PC-9 (cell line): ENCODE measurements at places on chromosomes 12 and 14. TPM values are rescaled to one million over a fixed set of nuclear protein-coding genes. Genes with fewer than 3 reads are reported as not detected.

DNA sequence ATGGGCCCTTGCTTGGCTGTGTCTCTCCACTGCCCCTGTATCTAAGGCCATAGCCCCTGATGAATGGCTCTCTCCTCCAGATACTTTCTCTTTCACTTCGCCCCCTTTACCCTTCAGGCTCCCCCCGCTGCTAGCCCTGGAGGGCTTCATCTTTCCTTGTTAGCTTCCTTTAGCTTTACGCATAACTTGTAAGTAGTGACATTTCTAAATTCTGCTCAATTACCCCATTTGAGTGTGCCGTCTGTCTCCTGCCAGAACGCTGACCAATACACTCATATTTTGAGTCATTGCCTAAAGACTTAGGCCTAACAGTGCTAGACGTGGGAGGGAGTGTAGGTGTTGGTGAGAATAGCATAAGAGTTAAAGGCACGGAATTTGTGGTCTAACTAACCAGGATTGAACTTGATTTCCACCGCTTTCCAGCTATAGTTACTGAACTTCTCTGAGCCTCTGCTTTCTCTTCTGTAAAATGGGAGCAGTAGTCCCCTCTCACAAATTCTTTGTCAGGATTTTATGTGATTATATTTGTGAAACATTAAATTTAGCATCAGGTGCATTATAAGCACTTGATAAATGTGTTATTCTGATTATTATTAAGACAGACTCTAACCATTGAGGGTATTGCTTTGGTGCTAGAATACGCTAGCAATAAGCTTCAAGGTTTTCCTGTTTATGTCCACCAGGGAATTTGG lies 129.3 kb downstream of the ZFP36L1 start:
- H3K36me3 ChIP-seq, result no peaks in the 10 kb centered on the region
- DNase-seq, result no peak
- H3K4me1 ChIP-seq, result peaks cover 56% of the 10 kb centered on the region
- no peak overlapping the region for H3K4me3 ChIP-seq
- no peak overlapping the region for H3K27ac ChIP-seq
- no peaks in the 10 kb centered on the region for H3K27me3 ChIP-seq

- no peak overlapping the region for H3K4me3 ChIP-seq
- H3K4me1 ChIP-seq, result no peaks in the 10 kb centered on the region
- H3K27me3 ChIP-seq, result no peaks in the 10 kb centered on the region
- peak; percentile 76 for DNase-seq
Observed at GRCh38 chr12:108768591-108769500, 37.5 kb upstream of the CORO1C start.

DNA sequence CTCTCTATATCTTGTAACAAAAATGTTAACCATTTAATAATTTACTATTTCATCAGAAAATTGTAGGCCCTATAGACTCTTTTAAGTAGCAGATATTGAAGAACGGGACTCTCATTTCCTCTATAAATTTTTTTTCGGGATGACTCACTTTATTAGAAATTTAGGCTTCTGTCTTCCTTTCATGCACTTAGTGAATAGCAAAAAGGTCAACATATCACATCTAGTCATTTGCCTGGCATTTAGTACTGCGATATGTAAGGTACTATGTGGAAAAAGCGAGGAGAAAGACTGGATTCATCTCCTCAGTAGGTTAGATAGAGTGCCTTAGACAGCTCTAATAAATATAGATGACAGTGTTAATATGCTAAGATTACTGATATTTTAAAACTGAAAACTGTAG lies 166.3 kb upstream of the PTPRQ start:
- H3K4me3 ChIP-seq, result no peak overlapping the region
- DNase-seq, result no peak
- H3K27ac ChIP-seq, result no peak overlapping the region
- no peaks in the 10 kb centered on the region for H3K36me3 ChIP-seq
- H3K27me3 ChIP-seq, result no peaks in the 10 kb centered on the region

- no peaks in the 10 kb centered on the region for H3K36me3 ChIP-seq
- no peak overlapping the region for H3K4me3 ChIP-seq
- no peaks in the 10 kb centered on the region for H3K4me1 ChIP-seq
- H3K27me3 ChIP-seq, result no peaks in the 10 kb centered on the region
- no peak for DNase-seq
- no peak overlapping the region for H3K27ac ChIP-seq
Observed at GRCh38 chr14:24885410-24885913, 164.5 kb downstream of the STXBP6 start.

DNA sequence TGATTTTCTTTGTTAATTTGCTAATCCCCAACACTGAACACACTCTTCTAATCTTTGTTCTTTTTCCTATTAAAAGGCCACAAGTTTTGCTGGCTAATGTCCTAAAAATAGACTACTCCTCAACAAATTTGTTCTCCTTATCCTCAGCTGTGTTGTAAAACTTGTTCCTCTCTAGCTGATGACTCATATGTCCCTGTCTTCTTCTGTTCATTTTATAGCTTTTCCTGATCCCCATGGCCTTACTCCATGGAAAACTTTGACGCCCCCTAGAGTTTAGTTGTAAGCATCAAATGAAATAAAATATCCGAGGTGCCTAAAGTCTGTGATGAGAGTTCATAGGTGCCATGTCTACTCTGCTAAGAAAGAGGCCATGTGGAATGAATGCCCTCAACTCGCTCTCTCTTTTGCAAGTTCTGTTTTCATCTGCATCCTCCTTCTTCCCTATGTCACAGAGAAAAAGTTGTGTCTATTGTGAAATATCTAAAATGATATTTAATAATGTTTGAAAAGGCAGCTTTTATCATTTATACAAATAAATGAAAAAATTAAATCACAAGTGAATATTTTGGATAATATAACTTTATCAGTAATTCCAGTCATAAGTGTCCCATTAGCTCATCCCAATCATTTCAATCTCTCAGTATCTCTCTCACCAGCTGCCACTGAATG lies 237.9 kb downstream of the IPO8 start:
- no peaks in the 10 kb centered on the region for H3K36me3 ChIP-seq
- no peaks in the 10 kb centered on the region for H3K27me3 ChIP-seq
- no peak for DNase-seq
- H3K27ac ChIP-seq, result no peak overlapping the region

GRCh38 chr14:44626423-44626822 lies 119.3 kb upstream of the FSCB start:
- H3K4me1 ChIP-seq, result no peaks in the 10 kb centered on the region
- H3K36me3 ChIP-seq, result no peaks in the 10 kb centered on the region
- DNase-seq, result no peak
- no peak overlapping the region for H3K27ac ChIP-seq
- H3K4me3 ChIP-seq, result no peak overlapping the region

DNA sequence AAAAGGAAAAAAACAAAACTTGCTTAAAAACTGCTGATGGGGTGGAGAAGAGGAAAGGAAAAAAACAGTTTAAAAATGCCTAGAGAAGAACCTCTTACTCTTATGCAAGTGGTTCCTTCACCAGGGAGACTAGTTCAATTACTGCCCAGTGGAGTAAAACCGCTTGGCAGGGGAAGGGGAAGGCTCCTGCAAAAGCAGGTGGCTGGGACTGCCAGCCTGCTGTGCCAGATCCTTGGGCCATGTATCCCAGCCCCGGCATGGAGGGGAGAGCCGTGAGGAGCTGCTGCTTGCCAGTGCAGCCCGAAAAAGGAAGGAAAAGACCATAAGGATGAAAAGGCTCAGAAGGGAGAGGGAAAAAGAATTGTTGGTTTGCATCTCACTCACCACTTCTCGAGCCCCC lies 123.0 kb downstream of the FSCB start:
- H3K27ac ChIP-seq, result no peak overlapping the region
- no peaks in the 10 kb centered on the region for H3K36me3 ChIP-seq
- no peak overlapping the region for H3K4me3 ChIP-seq
- H3K4me1 ChIP-seq, result no peaks in the 10 kb centered on the region
- no peaks in the 10 kb centered on the region for H3K27me3 ChIP-seq

The AMDHD1 gene
- total RNA-seq, result 2.9 TPM in 2 replicates

The CD4 gene
- total RNA-seq, result 1.0 and 3.2 TPM in 2 replicates
